ENCODE measurements at places on chromosomes 16 and 17. TPM values are rescaled to one million over a fixed set of nuclear protein-coding genes. Genes with fewer than 3 reads are reported as not detected.

DNA sequence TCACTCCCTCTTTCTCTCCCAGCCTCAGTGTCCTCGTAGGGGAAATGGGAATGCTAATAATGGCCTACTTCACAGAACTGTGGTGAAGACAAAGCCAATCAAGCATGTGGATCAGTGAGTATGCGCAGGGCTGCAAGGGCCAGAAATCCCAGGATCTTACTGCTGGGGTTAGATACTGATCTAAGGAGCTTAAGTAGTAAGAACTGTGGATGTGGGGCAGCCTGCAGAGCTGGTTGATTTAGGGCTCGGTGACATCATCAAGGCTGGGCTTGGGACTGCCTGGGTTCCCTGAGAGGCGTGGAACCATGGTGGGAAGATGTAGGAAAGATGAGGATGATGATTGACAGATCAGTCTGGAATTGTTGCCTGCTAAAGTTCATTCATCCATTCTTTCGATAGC, 25.6 kb downstream of the GOSR2 start:
- DNase-seq, result no peak

GRCh38 chr17:80720610-80721577, 176.3 kb downstream of the RPTOR start:
- peak; percentile 69 for DNase-seq

DNA sequence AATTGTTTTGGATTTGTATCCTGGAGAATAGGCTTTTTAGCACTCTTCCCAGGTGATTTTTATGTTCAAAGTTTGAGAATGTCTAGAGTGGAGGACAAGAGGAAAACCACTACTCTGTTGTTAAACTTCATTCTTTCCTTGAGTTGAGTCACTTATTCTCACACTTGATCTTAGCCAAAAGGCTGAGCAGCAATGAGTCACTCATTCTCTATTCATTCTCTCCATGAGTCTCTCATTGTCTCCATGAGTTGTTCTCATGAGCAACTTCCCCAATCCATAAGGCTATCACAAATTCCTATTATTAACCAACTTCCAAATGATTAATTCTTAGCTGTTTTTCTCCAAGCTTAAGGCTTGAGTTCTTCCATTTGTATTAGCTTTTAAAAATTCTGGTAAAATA, 1393.3 kb downstream of the CDH8 start:
- DNase-seq, result no peak

DNA sequence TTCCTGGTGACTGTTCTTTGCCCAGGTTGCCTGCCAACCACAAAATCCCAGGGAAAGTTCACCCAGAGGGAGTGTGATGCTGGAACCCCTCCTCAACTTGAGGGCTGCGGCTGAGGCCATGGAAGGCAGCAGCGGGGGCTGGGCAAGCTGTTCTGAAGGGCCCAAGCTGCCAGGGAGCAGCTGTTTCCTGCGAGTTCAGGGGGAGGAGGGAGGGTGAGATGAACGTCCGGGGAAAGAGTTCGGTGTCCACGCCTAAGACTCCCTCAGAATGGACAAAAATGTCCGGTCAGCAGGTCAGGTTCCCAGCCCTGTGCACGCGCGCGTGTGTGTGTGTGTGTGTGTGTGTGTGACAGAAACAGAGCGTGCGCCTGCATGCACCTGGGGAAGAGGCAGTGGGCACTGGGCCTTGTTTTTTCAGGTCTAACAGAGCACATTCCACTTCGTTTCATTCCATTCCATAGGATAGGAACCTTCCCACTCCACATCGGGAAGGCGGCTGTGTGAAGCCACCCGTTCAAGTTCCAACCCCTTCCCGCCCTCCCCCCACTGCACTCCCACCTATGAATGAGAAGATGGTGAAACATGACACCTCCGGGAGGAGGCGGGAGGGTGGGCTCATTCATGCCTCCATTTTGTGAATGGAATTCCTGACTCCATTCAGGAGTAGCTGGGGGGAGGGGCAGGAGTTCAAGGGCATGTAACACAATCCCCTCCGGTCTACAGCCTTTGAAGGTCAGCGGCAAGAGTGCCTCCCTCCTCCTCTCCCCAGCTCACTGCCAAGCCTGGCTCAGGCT, 15.7 kb downstream of the ETV4 start:
- DNase-seq, result peak; percentile 46

DNA sequence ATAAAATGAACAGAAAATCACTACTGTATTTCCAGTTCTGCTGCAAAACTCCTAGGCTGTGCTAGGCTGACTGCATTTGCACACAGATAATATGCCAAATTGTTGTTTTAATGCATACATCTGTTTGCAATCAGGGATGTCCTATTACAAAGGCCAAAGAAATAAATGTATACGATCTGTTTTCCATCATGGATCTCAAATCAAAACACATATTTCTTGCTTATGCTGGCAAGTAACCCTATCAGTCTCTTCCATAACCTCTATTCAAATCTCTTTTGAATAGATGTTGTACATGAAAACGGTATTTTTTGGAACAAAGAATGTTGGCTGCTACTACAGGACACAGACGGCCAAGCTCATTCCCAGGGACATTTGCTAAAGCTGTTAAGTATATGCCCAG, 56.6 kb downstream of the DUSP14 start:
- no peak for DNase-seq

DNA sequence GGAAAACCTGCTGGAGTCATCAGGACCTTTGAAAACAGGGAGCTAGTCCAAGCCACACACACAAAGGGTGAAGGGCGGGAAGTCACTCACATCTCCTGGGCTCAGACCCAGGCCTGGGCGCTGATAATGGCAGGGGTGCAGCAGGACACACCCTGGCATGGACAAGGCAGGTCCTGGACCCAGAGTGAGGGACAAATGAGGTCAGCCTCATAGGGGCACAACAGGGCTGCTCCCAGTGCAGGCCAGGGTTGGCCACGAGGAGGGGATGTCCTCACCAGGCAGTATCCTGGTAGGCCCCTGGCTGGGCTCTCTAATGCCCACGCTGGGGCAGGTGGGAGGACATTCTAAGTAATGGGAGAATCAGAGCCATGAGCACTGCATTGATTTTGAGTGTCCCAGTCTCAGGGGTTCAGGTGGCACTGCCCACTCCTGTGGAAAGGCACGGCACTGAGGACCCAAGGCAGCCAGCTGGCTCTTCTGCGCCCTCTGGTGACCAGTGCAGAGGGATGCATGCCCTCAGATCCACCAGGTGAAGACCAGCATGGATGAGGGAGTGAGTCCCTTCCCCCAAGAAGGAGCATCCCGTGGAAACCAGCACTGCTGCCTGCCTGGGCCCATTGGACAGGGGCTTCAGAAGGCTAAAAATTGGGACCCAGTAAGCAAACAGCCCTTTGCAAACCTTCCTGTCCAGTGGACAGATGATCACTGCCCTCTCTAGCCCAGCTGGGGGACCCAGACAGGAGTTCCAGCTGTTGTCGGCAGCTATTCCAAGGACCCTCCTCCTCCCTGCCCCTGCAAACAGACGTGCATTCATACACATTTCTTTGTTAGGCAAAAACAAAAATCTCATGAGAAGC, 23.4 kb upstream of the SREBF1 start:
- peak; percentile 75 for DNase-seq

DNA sequence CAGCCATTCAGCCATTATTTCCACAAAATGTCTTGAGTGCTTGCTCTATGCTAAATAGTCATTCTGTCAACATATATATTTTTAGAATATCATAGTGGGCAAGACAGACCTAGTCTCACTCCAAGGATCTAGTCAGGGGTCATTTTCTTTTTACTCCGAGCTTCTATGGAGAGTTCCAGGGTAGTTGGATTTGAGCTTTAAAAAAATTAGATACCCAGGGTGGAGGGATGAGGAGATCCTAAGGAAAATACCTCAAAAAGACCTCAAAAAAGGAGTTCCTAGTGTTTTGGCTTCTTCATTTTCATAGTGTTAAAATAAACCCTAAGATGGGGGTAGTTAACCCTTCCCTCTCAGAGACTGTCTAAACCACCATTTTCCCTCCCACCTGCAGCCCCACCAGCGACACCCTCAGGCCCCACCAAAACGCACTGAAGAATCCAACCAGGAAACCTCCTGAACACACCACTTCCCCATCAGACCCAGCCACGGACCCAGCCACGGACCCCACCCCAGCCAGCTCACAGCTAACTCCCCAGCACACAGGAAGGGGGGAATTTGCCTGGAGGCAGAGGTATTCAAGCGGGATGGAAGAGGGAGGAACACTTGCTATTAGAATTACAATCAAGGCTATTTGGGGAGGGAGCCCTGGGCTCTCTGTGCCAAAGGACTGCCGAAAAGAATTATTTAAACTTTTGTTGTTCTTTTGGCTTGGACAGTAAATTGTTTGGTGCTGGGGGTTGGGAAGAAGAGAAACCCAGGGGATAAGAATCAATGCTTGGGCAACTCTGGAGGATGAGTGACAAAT, 2.2 kb downstream of the ETV4 start:
- DNase-seq, result no peak

- DNase-seq, result no peak
Measured at GRCh38 chr17:72097144-72097543, 23.7 kb upstream of the SOX9 start.

DNA sequence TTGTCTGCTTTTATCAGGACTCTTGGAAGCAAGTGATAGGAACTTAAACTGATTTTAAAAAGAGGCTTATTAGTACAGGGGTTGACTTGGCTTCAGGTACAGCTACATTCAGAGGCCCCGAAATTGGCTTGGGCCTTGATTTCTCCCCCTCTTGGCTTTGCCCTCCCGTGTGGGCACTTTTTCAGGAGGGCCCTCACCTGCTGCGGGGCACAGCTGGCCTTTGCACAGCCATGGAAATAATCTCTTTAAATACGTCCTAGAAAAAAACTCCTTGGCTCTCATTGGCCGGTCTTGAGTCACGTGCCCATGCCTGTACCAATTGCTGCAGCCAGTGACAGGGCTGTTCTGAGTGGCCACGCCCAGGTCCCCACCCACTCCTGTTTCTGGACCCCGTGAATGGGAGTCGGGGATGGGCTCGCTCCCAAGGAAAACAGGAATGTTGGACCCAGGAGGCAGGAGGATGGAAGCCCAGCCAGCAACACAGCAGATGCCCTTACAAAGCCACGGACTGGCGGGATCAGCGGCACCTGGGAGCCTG, 15.0 kb downstream of the CA5A start:
- DNase-seq, result no peak

DNA sequence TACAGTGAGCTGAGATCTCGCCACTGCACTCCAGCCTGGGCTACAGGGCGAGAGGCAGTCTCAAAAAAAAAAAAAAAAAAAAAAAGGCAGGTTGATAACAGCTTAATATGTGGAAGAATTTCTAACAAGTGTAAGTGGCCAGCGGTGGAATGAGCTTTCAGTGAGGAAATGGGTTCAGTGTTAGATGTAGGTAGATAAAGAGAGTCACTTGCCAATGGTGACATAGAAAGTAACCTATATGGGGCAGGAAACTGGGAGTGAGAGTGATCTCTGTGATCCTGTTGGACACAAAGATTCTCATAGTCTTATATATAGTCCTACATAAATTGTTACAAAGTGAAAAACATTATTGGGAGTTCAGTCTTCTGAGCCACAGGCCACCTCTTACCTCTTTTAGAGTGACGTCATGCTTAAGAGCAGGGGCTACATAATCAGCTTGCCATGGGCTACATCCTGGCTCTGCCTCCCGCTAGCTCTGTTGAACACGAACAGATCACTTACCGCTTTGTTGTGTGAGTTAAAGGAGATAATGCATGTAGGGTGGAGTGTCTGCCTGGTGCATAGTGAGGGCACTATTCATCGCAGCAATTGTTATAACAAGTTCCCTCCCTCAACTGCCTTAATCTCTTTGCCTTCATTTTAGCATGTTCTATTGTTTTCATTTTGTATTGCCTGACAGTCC, 110.2 kb upstream of the ELAC2 start:
- DNase-seq, result no peak

- peak; percentile 65 for DNase-seq
Measured at GRCh38 chr16:1941162-1942046, 1.6 kb downstream of the MSRB1 start.

- peak; percentile 83 for DNase-seq
Measured at GRCh38 chr16:78503602-78504001, 404.1 kb downstream of the WWOX start.

DNA sequence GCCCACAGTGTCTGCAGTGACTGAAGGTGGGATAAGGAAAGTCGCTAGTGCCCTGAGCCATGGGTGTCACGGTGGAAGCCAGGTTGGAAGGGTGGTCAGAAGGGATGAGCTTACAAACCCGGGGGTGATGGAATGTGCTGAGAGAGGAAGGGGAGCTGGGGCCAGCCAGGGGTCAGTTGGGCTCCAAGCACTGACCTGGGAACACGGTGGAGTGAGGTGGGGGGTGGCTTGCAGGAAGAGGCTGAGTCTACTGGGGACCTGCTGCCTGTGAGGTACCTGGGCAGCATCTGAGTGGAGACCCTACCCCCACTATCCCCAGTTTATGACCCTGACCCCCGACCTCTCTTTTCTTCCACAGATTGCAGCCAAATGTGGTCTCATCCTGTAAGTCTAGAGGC, 3.1 kb downstream of the TMEM92 start:
- DNase-seq, result no peak

DNA sequence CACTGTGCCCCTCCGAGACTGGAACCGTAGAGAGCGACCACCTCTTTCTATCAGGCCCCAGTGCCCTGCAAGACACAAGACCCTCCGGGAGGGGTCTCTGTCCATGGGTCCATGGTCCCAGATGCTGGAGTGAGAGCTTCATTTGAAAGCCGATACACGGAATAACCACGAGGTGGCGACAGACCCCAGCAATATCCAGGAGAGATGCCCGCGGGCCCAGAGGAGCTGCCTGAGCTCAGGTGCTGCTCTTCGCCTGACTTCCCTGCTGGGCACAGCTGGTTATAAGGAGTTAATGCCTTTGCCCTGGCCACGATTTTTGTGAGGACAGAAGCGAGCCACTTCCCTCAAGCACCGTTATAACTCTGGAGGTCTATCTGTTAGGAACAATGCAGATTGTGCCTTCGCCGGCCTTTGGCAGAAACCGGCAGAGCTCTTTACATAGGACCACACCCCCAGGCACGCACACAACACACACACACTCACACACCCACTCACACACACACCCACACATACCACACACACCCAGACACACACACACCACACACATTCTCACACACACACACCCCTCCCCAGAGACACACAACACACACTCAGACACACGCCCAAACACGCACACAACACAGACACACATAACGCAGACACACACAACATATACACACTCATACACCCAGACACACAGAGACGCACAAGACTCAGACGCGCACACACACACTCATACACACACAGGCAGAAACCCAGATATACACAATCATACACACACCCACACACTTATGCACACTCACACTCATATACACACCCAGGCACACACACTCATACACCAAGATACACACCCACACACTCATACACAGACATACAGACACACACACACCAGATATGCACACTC, 436.4 kb downstream of the SOX9 start:
- DNase-seq, result peak; percentile 68

GRIN2C gene
- total RNA-seq, result 1.4 TPM

C17orf58 gene
- total RNA-seq, result 8.4 TPM

PIRT gene
- 0.55 TPM for total RNA-seq

TMEM219 gene
- 209 TPM for total RNA-seq

Data from mucosa of descending colon (tissue), 3 donors.